Activated CD4-positive, alpha-beta memory T cell treated with anti-CD3 and anti-CD28 coated beads, Interleukin-2, amount 10 ng/mL, durations not matched to agents 7 days and 5 days (primary cell): ENCODE measurements at places on chromosomes 1 and 21. TPM values are rescaled to one million over a fixed set of nuclear protein-coding genes. Genes with fewer than 3 reads are reported as not detected.

Gene GBP6
- total RNA-seq: 0.25 TPM

Gene ZBED6
- 18.4 TPM for total RNA-seq

DNA sequence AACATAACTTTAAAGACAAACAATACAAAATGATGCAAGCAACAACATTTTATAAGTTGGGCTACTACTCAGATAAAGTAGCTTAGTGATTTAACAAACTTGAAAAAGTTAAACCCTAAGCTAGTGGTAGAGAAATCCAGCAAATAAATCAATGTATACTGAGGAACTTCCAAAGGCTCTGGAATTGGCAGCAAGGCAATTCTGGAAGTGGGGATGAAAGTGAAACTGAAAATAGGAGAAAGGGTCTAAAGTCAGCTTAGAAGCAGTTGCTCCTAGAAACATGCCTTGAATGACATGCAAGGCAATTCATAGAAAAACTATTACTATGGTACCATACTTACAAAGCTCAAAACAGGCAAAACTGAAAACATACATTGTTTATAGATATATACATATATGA is 90.0 kb upstream of the CAMK1G start:
- no peak for DNase-seq

- DNase-seq: no peak
Observed at GRCh38 chr1:46496505-46496904, 6.9 kb downstream of the DMBX1 start.

DNA sequence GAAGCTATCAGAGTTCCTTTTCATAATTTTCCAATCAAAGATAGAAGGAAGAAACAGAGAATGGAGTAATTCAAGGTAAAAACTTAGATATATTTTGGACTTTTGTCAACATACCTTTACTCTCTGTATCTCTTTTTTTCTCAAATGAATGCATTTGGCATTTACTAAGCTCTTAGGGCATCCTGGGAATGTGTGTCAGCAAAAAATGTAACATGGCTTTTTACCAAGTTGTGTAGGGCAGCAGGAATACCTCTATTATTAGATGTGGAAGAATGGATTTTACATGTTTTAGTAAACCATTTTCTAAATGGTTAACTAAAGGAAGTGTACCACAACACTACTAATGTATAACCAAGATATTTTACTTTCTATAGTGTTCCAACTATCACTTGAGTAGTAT is 4.2 kb upstream of the COL11A1 start:
- no peak for DNase-seq

- DNase-seq: no peak
Observed at GRCh38 chr1:18352636-18353265, 128.0 kb upstream of the KLHDC7A start.

DNA sequence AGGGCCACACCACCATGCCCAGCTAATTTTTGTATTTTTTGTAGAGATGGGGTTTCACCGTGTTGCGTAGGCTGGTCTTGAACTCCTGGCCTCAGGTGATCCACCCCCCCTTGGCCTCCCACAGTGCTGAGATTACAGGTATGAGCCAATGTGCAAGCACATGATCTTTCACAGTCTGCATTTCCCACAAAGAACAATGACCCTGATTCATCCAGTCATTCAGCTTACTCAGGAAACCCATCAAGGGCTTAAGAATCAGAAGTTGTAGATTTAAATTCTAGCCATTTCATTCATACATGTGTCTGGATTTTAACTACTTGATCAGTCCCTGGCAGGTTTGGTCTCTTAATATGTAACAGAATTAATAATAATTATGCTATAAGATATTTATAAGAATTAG is 2065.7 kb downstream of the MRPL39 start:
- no peak for DNase-seq

DNA sequence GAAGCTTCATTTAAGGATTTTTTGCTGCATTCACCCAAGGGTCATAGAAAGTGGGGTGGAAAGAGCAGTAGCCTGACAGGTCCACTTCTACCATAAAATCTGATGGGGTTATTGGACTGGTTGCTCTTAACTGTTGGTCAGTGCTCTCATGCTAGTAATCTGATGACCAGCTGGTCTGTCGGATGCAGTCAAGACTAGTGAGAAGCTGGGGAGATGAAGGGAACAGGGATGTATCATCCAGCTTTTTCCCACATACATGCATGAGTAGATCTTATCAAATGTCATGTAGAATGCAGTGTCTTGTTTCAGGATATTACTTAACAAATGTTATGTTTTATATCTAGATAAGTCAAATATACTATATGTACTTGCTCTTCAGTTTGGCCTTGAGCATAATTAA is 11.1 kb downstream of the ATP1B1 start:
- DNase-seq: no peak

DNA sequence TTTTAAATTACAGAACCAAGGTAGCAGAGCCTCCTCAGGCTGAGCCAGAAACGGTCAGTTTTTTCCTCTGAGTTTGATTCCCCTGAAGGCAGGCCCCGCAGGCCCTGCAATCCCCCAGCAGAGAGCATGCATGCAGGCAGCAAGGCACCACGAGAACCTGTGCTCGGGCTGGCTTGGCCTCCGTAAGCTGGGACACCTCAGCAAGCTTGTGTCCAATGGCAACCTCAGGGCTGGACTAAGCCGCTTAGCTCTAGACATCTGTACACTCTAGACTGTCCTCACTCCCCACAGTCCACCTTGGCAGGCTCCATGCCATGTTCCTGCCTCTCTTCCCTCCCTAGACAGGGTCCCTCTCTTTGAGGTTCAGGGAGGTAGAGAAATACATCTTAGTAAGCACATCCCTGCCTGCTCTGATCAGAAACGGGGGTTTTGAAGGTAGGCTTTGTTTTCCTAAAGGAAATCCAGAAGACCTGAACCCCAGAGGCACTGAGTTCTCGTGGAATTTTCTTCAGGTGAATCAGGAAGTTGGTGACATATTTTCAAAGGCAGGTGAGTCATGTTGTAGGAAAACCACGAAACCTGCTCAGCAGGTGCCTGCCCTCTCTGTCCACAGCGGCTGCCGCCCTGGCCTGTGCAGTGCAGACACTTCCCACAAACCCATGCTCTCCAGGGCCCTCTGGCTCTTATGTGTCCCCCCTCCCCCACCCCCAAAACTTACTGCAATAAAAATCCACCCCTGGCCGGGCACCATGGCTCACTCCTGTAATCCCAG is 7.0 kb downstream of the TMEM63A start:
- no peak for DNase-seq

- no peak for DNase-seq
Observed at GRCh38 chr21:25842925-25843324, 108.2 kb downstream of the GABPA start.

DNA sequence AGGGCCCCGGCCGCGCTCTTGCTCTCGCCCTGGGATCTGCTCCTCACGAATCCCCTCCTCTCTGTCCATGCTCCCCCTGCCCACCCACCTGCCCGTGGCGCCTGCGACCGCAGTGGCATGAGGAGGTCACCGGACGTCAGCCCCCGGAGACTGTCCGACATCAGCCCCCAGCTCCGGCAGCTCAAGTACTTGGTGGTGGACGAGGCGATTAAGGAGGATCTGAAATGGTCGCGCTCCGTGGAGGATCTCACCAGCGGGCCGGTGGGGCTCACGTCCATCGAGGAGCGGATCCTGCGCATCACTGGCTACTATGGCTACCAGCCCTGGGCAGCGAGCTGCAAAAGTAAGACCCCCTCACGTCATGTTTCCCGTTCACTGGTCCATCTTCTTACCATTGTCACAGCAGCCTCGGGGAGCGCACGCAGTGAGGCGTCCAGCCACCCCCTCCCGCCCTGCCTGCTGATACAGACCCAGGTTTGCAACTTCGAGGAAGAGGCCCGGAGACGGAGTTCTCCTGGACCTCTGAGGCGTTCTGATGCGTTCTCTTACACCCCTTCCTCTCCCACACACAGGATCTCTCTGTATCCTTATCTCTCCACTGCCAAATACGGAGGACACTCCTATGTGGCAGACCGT is 1.1 kb downstream of the SLC35F3 start:
- no peak for DNase-seq

- DNase-seq: no peak
Observed at GRCh38 chr1:195591917-195592672, 1016.1 kb downstream of the KCNT2 start.

DNA sequence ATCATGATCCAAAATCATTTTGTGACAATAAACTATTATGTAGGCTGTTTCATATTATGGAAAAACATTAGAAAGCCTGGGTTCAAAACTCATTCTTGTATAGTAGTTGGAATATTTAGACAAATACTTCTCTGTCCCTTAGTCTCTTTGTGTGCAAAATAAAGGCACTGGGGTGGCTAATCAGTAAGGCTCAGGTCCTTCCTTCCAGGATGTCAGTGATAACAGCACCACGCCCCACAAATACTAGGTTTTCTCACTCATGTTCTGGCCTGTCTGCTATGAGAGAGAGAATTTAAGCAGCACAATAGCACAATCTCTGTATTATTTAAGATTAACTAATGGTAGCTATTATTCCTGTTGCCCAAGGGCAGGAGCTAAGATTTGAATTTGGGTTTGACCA is 458.3 kb upstream of the BEND5 start:
- no peak for DNase-seq
